Aorta (tissue), 5 donors: ENCODE measurements at places on chromosomes 12 and 14.

- H3K27me3 ChIP-seq, result no peaks in the 10 kb centered on the region
- DNase-seq, result peak; percentile 11
- H3K4me3 ChIP-seq, result no peak overlapping the region
- no peak overlapping the region for H3K27ac ChIP-seq
- no peaks in the 10 kb centered on the region for H3K4me1 ChIP-seq
- peaks cover 4% of the 10 kb centered on the region for H3K36me3 ChIP-seq
These were observed 213.9 kb upstream of the FKBP4 start for GRCh38 chr12:2580821-2581220.

DNA sequence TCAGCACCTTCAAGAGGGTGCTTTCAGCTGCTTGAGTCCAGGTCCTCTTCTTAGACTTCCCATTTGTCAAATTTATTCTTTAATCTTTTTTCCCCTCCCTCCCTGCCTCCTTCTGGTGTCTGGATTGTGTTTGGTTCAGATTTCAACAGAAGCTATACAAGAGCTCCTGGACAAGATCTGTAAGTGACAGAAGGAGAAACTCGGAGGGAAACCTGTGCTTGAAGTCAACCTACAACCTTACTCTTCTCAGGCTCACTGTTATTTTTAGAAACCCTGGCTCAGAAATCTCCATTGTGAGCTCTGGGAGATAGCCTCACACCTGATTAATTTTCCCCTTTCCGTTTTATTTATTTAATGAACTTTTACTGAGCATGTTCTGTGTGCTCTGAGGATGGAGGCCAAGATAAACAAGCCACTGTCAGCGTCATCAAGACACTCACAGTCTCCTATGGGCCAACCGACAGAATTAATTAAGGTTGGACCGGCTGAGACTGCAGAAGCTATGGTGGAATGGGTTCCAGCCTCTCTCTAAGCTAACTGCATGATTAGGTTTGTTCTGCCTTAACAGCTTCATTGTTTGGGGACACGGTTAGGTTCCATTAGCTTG lies 13.5 kb downstream of the PDE1B start:
- peaks cover 3% of the 10 kb centered on the region for H3K4me1 ChIP-seq
- no peak overlapping the region for H3K27ac ChIP-seq
- DNase-seq, result no peak
- H3K4me3 ChIP-seq, result no peak overlapping the region

GRCh38 chr14:53628732-53629430 lies 327.7 kb downstream of the BMP4 start:
- no peak overlapping the region for H3K27ac ChIP-seq
- no peak overlapping the region for H3K4me3 ChIP-seq
- no peak for DNase-seq
- no peaks in the 10 kb centered on the region for H3K27me3 ChIP-seq

GRCh38 chr12:93908846-93909567 lies 231.8 kb downstream of the CRADD start:
- no peaks in the 10 kb centered on the region for H3K36me3 ChIP-seq
- no peaks in the 10 kb centered on the region for H3K27me3 ChIP-seq
- no peaks in the 10 kb centered on the region for H3K4me1 ChIP-seq
- no peak overlapping the region for H3K4me3 ChIP-seq
- no peak for DNase-seq
- peak overlapping the region; percentile 84 for H3K27ac ChIP-seq

DNA sequence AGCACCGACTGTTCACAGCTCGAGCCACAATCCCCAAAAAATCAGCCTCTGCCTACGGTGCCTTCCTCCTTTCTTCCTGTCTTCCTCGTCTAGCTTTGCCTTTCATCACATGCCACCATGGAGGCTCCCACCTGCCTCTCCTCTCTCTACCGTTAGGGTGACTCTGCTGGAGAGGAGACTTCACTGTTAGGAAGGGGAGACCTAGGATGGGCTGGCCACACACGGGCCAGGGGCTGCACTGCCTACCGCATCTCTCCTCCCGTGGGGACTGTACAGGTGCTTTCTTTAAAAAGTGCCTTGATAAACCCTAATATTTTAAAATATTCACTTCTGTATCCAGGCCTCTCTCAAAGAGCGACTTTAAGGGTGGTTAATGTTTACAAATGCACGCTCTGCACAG lies 1104.7 kb downstream of the BCL11B start:
- no peak overlapping the region for H3K27ac ChIP-seq
- H3K27me3 ChIP-seq, result no peaks in the 10 kb centered on the region
- H3K4me1 ChIP-seq, result no peaks in the 10 kb centered on the region
- no peaks in the 10 kb centered on the region for H3K36me3 ChIP-seq
- no peak for DNase-seq
- H3K4me3 ChIP-seq, result no peak overlapping the region

DNA sequence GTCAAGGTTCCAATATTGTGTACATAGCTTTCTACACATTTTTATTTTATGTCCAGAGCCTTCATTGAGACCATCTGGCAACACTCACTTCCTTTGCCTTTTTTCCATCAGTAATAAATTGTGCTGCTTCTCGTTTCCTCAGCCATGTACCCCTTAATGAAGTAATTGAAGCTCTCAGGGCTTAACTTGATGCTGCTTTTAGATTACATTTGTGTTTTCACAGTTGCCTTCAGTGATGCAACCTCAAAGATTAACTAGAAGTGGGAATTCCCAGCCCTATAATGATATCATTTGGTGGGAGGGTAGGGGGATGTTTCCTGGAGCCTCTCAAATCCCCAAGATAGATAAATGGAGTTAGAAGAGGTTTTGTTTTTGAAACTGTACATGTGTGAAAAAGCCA lies 80.2 kb upstream of the KRR1 start:
- no peak for DNase-seq
- no peaks in the 10 kb centered on the region for H3K4me1 ChIP-seq
- H3K27ac ChIP-seq, result no peak overlapping the region
- H3K36me3 ChIP-seq, result no peaks in the 10 kb centered on the region

DNA sequence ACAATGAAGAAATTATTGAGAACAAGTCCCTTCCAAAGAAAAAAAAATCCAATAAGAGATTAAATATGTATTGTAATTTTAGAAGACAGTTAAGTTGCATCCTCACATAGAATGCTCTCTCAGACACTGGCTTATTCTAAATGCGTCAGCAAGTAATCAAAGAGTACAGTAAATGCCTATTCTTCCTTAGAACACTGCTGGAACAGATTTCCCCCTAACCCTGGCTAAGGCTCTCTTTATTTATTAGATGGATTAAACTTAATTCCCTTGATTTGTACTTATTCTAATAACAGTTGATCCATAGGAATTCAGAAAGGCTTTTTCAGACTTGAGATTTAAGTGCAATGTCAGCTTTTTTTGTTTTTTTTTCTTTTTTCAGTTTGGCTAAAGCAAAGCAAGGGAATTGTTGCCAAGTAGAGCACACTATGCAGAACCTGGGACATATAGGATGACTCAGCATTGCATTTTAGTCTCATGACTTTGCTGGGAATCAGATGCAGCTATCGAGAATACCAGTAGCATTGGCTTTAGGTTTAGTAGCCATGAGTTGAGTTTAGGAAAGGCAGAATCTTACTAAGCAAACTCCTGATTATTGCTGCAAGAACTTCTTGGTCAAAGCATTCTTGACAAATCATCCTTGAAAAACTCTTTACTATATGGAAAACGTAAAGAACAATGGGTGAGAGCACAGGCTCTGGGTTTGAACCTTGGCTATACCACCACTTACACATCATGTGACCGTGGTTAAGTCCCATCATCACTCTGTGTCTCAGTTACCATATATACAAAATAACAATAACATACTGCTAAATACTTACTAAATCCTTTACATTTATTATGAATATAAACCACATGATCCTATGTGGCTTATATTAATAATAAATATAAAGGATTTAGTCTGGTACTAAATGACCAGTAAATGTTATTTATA lies 26.7 kb downstream of the MED21 start:
- no peaks in the 10 kb centered on the region for H3K27me3 ChIP-seq
- no peak overlapping the region for H3K4me3 ChIP-seq
- no peaks in the 10 kb centered on the region for H3K4me1 ChIP-seq
- H3K36me3 ChIP-seq, result no peaks in the 10 kb centered on the region

- no peaks in the 10 kb centered on the region for H3K36me3 ChIP-seq
- no peak overlapping the region for H3K4me3 ChIP-seq
- no peaks in the 10 kb centered on the region for H3K4me1 ChIP-seq
These were observed 88.5 kb downstream of the KCNC2 start for GRCh38 chr12:75121036-75121705.

DNA sequence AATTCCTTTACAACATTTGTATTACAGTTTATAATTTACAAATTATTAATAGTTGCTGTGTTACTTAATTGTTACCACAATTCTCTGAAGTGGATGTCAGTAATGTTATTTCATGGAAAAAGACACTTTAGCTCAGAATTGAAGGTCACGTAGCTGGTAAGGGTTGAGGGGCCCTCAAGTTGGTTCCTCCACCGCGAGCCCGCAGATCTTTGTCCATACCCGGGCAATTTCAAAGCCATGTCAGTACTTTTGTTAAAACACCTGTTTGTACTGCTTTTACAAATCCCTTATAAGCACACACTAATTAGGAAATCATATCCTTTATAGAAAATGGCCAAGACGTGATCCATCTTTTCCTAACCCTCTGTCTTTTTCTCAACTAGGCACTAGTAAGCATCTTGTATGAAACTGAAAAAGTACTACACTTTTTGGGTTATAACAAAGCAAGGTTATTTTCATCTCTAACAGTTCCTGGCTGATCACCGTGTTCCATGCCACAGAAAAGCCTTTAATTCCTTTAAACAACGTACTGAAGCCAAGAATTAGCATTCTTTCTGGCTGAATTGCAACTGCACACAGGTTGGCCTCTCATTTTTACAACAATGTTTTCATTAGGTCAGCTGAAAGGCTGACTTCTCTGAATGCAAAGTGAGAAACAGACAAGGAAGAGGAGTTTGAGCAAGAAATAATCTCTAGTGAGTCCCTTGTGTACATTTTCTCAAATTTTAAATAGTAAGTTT lies 76.1 kb downstream of the CNTN1 start:
- DNase-seq, result no peak
- H3K27ac ChIP-seq, result no peak overlapping the region
- H3K4me3 ChIP-seq, result no peak overlapping the region
- H3K4me1 ChIP-seq, result no peaks in the 10 kb centered on the region
- H3K27me3 ChIP-seq, result no peaks in the 10 kb centered on the region
- no peaks in the 10 kb centered on the region for H3K36me3 ChIP-seq

DNA sequence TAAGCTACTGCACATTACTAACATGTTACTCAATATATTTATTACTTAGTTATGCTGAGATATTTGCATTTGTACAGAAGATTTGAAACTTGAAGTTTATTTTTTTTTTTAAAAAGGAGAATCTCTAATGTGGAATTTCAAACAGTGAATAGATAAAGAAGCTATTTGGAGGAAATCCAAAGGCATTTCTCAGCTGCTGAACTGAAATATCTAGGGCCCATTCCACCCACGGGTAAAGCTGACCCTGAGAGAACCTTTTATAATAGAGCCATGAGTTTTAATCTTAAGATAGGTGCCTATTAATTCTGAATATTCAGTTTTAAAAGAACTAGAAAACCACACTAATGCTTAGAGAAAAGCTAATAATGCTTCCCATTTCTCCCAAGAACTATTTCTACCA lies 225.4 kb upstream of the CAND1 start:
- no peak for DNase-seq
- H3K27ac ChIP-seq, result no peak overlapping the region
- no peaks in the 10 kb centered on the region for H3K4me1 ChIP-seq
- no peaks in the 10 kb centered on the region for H3K27me3 ChIP-seq

DNA sequence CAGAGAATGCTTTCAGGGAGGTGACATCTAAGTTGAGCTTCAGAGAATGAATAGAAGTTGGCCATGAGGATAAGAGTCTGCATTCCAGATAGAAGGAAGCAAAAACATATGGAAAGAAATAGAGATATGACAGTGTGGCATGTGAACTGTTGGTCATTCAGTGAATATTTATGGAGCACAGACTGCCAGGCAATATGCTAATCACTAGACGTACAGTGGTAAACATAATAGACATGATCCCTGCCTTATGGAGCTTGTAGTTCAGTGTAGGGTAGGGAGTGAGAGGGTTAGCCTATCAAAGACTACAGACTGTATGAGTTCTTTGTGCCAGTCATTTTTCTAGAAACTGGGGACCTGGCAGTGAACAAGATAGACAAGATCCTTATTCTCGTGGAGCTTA lies 53.9 kb downstream of the VEZT start:
- no peak overlapping the region for H3K27ac ChIP-seq
- no peak for DNase-seq
- no peaks in the 10 kb centered on the region for H3K4me1 ChIP-seq
- no peaks in the 10 kb centered on the region for H3K27me3 ChIP-seq
- no peaks in the 10 kb centered on the region for H3K36me3 ChIP-seq
- no peak overlapping the region for H3K4me3 ChIP-seq
